Astrocyte (in vitro differentiated cells and primary cell): ENCODE measurements at places on chromosomes 6 and 20. TPM values are rescaled to one million over a fixed set of nuclear protein-coding genes. Genes with fewer than 3 reads are reported as not detected.

The TCP11 gene
- not detected in 2 replicates for total RNA-seq

The TRERF1 gene
- total RNA-seq: 7.7 and 8.6 TPM in 2 replicates

The IRF4 gene
- 0.30 TPM in 1 of 2 replicates, not detected in the other for total RNA-seq

The KIFC1 gene
- total RNA-seq: 2.9 and 4.2 TPM in 2 replicates

The TFAP2A gene
- 2.1 and 6.6 TPM in 2 replicates for total RNA-seq

The SULF2 gene
- total RNA-seq: 115 and 139 TPM in 2 replicates

The PGC gene
- total RNA-seq: not detected in 2 replicates

The ASIP gene
- total RNA-seq: not detected in 2 replicates

GRCh38 chr20:23285536-23285935 is 65.1 kb upstream of the NXT1 start:
- DNase-seq: no peak

- no peak for DNase-seq
Observed at GRCh38 chr6:51968265-51968664, 119.1 kb downstream of the PKHD1 start.

DNA sequence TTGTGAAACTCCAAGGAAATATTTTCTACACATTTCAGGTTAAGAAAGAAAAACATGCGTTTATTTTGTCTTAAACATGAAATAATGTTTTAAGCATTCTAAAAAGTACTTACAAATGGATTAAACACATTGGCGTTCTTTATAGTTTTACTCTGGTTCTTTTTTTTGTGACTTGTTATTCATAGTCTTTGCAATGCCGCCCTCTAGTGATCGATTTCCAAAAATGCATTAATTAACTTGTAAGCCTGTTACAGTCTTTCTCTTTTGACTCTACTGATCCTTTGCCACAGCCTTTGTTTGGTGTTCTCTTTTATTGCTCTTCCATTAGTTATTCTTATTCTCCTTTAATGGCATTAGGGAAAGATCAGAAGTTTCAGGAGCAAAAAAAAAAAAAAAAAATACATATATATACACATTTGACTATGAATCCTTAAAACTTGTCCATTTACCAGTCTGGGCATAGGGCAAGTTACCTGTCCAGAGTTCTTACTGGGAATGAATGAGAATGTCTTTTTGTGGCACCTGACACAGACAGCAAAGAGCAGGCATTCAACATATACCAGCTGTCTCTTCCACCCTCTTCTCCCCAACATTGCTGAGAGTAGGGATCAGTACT is 59.9 kb downstream of the MACROD2 start:
- DNase-seq: peak; percentile 22

GRCh38 chr20:31842471-31843157 is 2.8 kb downstream of the FOXS1 start:
- peak; percentile 60 for DNase-seq

DNA sequence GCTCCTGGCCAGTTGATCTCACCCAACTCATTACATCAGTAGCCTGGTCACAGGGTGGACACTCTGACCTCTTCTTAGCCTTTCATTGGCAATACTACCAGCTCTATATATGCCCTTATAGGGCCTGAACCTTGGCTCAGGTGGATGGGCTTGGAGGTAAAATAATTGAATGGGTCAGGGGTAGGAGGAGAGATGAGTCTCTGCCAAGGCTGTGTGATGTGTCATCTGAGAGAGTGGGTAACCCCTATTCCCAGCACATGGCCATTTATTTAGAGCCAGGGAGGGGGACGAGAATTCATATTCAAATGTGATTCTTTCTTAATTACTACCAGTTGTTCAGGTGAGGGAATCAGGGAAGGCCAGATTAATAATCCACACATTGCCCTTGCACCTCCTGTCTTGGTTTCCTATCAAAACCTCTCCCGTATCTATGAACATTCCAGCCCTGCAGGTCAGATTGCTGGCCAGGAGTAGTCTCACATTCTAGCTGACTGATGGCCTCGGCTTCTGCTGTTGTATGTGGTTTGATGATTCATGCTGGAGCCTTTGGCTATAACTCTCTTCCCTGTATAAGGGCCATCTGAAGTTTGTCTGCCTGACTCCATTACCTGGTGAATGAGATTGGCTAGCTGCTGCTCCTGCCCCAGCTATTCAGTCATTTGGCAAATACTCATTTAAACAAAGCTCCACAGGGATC is 13.4 kb downstream of the C20orf173 start:
- peak; percentile 91 for DNase-seq

- DNase-seq: no peak
Observed at GRCh38 chr6:121451250-121451649, 15.8 kb downstream of the GJA1 start.

GRCh38 chr6:3287976-3288707 is 29.4 kb downstream of the PSMG4 start:
- DNase-seq: no peak

GRCh38 chr6:14917109-14917910 is 328.6 kb upstream of the JARID2 start:
- DNase-seq: peak; percentile 58

DNA sequence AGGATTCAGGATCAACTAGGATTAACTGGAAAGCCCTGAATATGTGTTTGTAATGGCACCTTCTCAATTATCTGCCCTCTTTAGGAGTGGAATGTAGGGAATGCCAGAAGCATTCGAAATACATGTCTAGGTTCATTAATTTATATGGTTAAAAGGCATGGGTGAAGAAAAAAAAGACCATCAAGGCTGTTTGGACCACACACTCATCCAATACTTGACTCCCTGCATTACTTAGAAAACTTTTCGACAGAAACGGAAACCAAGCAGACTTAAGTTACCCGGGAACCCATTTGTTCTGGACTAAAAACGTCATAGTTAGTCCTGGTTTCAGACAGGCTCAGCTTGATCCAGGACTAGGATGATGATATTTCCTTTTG is 33.2 kb downstream of the SLC2A10 start:
- no peak for DNase-seq

DNA sequence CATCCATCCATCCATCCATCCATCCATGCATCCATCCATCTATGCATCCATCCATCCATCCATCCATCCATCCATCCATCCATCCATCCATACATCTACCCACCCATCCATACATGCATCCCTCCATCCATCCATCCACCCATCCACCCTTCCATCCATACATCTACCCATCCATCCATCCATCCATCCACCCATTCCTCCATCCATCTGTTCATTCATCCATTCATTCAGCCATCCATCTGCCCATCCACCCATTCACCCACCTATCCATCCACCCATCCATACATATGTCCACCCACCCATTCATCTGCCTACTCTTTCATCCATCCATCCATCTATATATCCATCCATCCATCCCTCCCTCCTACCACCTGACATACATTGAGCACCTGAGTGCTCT is 70.7 kb upstream of the NNAT start:
- DNase-seq: no peak

DNA sequence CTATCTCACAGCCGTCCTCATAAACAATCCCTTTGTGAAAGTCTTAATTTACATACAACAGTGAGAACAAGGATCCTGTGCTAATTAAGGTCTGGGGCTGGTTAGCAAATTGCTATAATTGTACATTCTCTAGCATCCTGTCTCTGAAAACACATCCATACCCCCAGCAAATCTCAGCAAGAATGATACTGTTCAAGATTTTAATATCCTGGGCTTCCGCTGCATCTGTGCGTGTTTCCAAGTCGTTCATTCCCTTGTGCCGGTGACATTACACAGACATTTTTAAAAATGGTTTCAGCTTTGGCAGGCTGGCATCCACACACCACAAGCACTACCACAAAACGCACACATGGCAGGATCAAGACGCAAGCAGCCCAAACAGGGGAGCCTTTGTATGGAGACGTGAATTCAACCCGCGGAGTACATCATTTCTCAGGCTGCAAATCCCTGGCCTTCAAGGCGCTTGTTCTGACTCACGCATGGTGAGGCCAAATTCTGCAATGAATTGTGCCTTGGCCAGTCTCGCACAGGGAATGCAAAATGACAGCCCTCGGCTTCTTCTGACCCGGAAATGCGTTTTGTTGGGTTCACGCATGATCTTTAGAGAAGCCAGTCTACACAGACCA is 20.3 kb downstream of the ZMYND8 start:
- peak; percentile 99 for DNase-seq

DNA sequence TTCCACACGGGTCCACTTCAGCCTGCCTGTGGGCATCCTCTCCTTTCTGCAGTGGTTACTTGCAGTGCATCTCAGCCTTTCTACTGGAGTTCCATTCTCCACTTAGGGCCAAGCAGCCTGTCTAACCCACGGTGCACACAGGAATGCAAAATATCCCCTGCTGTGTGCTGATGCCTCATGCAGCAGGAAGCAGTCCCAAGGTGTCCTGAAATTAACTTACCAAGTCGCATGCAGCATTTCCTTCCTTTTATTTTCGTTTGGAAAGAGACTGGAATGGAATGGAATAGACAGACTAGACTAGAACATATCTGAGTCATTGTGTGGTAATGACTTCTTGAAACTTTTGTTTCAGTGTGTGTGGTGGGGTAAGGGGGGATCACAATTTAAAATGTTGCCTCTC is 25.9 kb upstream of the FOXQ1 start:
- DNase-seq: peak; percentile 68

DNA sequence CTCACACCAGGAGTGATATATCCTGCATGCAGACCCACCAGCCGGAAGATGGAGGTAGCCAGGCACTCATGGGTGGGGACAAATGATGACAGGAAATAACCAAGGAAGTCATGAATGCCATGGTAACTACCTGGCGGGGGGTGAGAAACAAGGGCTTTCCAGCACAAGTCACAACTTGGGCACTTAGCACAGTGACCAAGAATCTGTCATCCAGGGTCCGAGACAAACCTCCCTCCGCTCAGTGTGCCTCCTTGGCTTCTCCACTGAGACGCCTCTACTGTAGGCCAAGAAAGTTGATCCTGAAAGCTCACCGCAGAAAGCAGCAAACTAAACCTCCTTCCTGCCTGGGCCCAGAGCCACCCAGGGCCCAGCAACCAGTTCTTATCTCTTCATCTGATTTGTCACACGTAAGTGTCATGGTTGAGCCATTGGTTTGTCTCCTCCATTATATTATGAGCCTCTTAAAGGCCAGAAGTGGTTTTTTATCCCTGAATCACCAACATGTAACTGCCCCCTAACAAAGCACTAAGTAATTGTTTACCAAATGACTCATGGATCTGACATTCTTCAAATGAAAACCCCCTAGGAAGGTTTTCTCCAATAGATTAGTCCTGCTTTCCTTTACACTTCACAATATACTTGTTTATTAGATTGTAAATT is 84.3 kb upstream of the TAB2 start:
- DNase-seq: peak; percentile 99

- DNase-seq: no peak
Observed at GRCh38 chr20:32452776-32453466, 94.8 kb downstream of the ASXL1 start.

- DNase-seq: no peak
Observed at GRCh38 chr6:88262332-88262731, 96.2 kb upstream of the CNR1 start.

- DNase-seq: no peak
Observed at GRCh38 chr20:16552015-16552414, 21.2 kb downstream of the KIF16B start.

GRCh38 chr6:100460650-100461204 is 4.0 kb downstream of the SIM1 start:
- no peak for DNase-seq

DNA sequence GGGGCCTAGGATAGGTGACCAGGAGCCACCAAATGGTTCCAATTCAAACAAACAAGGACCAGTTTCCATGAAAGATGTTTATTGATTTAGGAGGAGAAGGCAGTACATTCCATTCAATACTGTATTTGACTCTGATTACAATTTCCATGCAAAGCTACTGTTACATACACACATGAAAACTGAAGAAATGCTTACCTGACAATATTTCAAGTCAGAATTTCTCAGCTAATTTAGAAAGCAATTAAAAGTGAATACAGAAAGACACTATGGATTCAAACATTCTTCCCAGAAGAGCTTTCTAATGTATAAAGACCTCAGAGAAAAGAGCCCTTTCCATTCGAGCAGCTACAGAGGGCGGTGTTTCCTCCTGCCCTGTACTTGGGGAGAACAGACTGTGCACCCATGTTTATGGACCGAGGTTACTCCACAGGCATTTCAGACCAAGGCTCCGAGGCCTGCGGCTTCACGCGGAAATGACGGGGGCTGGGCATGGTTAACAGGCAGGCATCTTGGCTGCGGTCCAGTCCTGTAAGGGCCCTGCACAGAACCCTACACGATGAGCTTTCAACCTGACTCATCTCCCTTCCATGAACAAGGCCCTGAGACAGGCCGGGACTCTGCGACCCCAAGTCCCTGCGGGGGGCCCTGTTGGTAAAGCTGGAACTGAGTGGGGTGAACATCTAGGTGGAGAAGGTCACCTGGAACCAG is 25.7 kb upstream of the TCFL5 start:
- DNase-seq: peak; percentile 92

DNA sequence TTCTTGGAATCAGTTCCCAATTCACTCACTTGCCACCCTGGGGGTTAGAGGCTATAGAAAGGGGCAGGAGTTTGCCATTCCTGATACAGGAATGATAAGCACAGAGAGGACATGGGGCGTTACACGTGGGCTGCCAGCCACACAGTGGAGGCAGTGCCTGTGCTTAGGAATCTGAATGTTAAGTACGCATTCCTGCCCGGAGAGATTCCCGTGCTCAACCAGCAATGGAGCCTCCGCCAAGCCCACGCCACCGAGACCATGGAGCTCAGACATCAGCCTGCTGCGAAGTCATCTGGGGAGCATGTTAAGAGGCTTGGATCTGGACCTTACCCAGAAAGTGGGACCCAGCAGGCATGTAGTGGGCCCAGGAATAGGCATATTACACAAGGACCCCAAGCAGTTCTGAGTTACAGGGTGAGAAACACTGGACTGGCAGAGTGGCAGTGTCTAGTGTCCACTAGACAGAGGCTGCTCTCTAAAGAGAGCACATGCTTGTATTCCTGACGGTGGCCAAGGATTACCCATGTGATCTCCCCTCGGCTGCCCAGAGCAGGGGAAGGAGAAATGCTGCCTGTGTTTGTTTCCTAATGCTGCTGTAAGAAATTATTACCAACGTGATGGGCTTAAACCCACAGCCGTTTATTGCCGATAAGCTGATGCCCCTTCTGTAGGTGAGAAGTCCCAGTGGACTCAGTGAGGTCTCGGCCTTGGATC is 138.2 kb downstream of the BMP7 start:
- DNase-seq: no peak

DNA sequence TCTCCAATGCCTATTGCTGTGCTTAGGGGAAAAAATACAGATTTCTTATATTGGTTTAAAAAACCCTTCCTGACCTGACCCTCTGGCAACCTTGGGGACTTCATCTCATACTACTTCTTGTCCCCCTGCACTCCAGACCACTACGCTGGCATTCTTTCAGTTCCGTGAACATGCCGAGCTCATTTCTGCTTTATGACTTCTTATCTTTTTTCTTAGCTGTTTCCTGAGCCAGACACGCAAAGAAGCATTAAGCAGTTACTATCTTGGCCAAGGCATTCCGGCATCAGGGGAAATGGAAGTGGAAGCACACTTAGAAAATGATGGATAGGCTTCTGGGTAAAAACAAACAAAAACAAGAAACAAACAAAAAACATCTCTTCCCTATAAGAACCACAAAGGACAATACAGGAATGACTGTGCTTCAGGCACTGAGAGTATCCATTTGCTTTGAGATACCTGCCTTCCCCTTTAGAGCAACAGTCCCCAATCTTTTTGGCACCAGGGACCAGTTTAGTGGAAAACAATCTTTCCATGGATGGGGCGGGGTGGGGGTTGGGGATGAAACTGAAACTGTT is 4.4 kb upstream of the CCDC28A start:
- no peak for DNase-seq
